ENCODE measurements at places on chromosomes 2 and 18. TPM values are rescaled to one million over a fixed set of nuclear protein-coding genes. Genes with fewer than 3 reads are reported as not detected.

NCKAP1 gene
- total RNA-seq, result 0.48 TPM

MOB1A gene
- total RNA-seq, result 156 TPM

RNF144A gene
- 74.9 TPM for total RNA-seq

CREG2 gene
- total RNA-seq, result 1.1 TPM

MARCHF7 gene
- 89.9 TPM for total RNA-seq

CYBRD1 gene
- total RNA-seq, result 0.15 TPM

PPP3R1 gene
- total RNA-seq, result 70.1 TPM

CMPK2 gene
- 18.7 TPM for total RNA-seq

CYRIA gene
- total RNA-seq, result 0.48 TPM

Measured in activated naive CD4-positive, alpha-beta T cell treated with anti-CD3 and anti-CD28 coated beads, Interleukin-2, amount 10 ng/mL, durations not matched to agents 5 hours and 36 hours (primary cell).